ENCODE measurements at places on chromosomes 1 and 21.

- DNase-seq: no peak
Measured at GRCh38 chr21:42721341-42721824, 68.0 kb downstream of the PDE9A start.

- DNase-seq: no peak
Measured at GRCh38 chr1:53156783-53157182, 14.3 kb upstream of the SLC1A7 start.

GRCh38 chr1:36911561-36912364 is 122.6 kb downstream of the GRIK3 start:
- no peak for DNase-seq

GRCh38 chr1:31102501-31102950 is 37.0 kb upstream of the PUM1 start:
- DNase-seq: no peak

GRCh38 chr21:19781881-19782652 is 1216.1 kb upstream of the NCAM2 start:
- DNase-seq: no peak

DNA sequence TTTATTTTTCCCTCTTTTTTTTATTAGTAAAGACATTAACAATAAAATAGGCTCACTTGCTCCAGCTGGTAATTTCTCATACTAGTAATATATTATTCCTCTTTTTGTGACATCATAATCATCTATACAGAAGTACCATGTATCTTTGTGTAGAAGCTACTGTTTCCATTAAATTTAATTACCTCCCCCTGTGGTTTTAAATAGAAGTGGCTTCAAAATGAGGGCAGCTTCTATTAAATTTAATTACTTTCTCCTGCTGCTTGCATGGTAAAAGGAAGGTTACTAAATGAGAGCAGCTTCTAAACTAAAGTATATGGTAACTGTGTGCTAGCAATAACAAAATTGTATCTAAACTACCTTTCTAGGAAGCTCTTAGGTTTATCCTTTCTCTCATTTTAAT is 94.0 kb downstream of the DPYD start:
- DNase-seq: no peak

DNA sequence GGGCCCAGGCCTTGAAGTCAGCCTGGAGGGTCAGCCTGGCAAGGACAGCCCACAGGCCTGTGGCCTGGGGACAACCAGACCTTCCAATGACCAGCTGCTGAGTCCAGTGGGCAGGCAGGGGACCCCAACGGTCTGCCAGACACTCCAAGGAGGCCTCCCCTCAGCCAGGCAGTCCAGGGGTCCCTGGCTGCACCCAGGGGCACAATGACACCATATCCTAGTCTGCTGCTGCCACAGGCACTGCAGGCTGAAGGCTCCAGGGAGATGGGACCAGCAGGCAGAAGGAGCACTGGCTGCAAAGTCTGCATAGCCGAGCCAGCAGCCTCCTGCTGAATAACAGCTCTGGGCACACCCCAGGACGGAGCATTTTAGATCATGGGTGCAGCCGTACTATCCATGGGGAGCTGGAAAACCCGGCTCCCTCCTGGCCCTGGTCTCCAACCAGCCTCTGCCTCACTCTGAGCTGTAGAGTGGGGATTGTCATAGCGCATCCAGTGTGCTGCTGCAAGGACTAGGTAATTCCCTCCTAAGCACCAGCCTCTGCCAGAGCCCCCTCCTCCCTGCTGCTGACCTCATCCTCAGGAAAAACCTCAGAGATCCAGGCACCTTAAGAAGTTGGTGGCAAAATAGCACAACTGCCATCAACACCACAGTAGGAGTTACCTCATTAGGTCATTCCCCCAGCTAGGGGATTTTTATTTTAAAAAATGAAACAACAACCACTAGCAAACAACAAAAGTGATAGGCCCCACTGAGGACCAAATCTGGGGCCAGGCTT is 4.8 kb upstream of the LAPTM5 start:
- no peak for DNase-seq

GRCh38 chr1:3035563-3036446 is 14.5 kb downstream of the ACTRT2 start:
- DNase-seq: no peak

GRCh38 chr21:33219954-33220353 is 9.8 kb upstream of the IFNAR2 start:
- no peak for DNase-seq
